ENCODE measurements at places on chromosomes 6 and 20. TPM values are rescaled to one million over a fixed set of nuclear protein-coding genes. Genes with fewer than 3 reads are reported as not detected.

PXDC1 gene
- 4.5 TPM for total RNA-seq

KHDRBS2 gene
- 1.5 TPM for total RNA-seq

DNA sequence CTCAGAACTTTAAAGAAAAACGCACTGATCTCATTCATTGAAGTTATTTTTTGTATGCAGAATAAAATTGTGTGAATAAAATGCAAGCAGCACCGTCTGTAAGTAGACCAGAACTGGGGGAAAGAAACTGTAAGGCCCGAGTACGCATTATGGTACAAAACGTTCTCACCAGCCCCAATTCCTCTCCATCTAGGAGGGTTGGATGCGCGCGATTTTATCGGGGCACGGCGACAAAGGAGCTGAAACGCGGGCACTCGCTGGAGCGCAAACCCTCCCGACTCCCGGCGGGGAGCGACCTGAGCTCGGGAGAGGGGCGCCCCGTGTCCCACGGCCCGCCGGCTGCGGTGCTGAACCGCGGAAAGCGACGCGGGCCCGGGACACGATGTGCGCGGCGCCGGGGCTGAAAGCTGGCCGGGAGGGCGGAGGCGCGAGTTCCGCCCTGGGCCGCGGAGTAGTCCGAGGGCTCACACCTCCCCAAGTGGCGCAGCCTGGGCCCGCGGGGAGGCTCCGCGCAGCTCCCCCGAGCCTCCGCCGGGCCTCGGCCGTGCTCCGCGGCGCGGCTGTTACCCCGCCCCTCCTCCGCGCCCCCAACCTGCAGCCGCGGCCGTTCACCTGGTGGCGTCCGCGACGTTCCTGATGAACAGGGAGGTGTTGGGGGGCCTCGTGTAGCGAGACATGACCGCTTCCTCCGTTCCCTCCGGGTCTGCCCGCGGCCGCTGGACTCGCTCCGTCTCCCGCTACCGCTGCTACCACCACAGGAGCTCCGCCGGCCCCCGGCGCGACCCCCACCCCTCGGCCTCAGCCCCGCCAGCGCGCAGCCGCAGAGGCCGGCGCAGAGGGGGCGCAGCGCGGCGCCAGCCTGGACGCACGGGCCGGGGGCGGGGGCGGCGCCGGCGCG, at the start of gene SRSF12:
Gene SRSF12 (minus strand): TSS at position 861 of the 898 bp plus-strand sequence. CDS start 184 bp downstream, at position 677.
- H3K27me3 ChIP-seq, result peaks cover 3% of the 10 kb centered on the region
- no peak for DNase-seq
- H3K36me3 ChIP-seq, result no peaks in the 10 kb centered on the region
- peaks cover 13% of the 10 kb centered on the region for H3K4me1 ChIP-seq

- H3K4me3 ChIP-seq, result no peak overlapping the region
- H3K4me1 ChIP-seq, result peaks cover 32% of the 10 kb centered on the region
- peak; percentile 84 for DNase-seq
- no peaks in the 10 kb centered on the region for H3K27me3 ChIP-seq
- H3K36me3 ChIP-seq, result no peaks in the 10 kb centered on the region
- peak overlapping the region; percentile 81 for H3K27ac ChIP-seq
Observed at GRCh38 chr6:118719351-118720124, 68.1 kb upstream of the CEP85L start.

GRCh38 chr6:116764961-116765841, at the start of gene FAM162B:
TSS of gene FAM162B (minus strand) at chr6:116765719. CDS start at chr6:116765576, 143 bp downstream.
- no peaks in the 10 kb centered on the region for H3K36me3 ChIP-seq
- no peaks in the 10 kb centered on the region for H3K4me1 ChIP-seq
- no peak within 1 kb of the TSS for H3K27ac ChIP-seq
- peak within 1 kb of the TSS; percentile 27 for H3K4me3 ChIP-seq

- H3K36me3 ChIP-seq, result no peaks in the 10 kb centered on the region
- H3K4me3 ChIP-seq, result no peak overlapping the region
- no peak for DNase-seq
- no peaks in the 10 kb centered on the region for H3K27me3 ChIP-seq
- no peaks in the 10 kb centered on the region for H3K4me1 ChIP-seq
Observed at GRCh38 chr6:154933181-154933827, 61.8 kb upstream of the TIAM2 start.

GRCh38 chr6:35343835-35344550, 1.6 kb downstream of the PPARD start:
- no peak for DNase-seq
- H3K4me1 ChIP-seq, result peaks cover 13% of the 10 kb centered on the region
- peaks cover 13% of the 10 kb centered on the region for H3K27me3 ChIP-seq
- H3K27ac ChIP-seq, result peak overlapping the region; percentile 5

HLA-DPB1 gene
- total RNA-seq, result 306 TPM

GRCh38 chr20:61926253-61926613, 139.4 kb downstream of the TAF4 start:
- H3K27ac ChIP-seq, result no peak overlapping the region
- H3K27me3 ChIP-seq, result no peaks in the 10 kb centered on the region
- H3K4me3 ChIP-seq, result no peak overlapping the region
- H3K4me1 ChIP-seq, result no peaks in the 10 kb centered on the region
- no peak for DNase-seq

DST gene
- total RNA-seq, result 56.2 TPM

SRMS gene
- 0.05 TPM for total RNA-seq

TCF21 gene
- total RNA-seq, result 0.05 TPM

DNA sequence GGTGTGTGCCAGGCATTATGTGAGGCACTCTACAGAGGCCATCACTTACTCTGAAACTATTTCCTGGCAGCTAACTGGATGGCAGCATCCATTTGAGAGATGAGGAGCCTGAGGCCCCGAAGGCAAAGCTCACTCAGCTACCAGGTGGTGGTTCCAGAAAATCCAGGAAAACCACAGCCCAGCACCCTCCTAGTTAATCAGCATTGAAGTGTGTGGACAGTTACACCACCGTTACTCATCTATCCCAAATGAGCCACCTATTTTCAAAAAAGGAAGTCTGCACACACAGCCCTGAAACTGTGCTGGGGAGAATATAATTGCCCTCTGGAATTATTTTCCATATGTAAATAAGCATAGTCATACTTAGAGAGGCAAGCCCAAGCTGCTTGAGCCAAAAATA, 67.4 kb downstream of the CNBD2 start:
- no peak overlapping the region for H3K27ac ChIP-seq
- H3K36me3 ChIP-seq, result no peaks in the 10 kb centered on the region
- no peaks in the 10 kb centered on the region for H3K27me3 ChIP-seq
- no peaks in the 10 kb centered on the region for H3K4me1 ChIP-seq
- no peak for DNase-seq
- no peak overlapping the region for H3K4me3 ChIP-seq

SLC16A10 gene
- 20.0 TPM for total RNA-seq

- H3K36me3 ChIP-seq, result no peaks in the 10 kb centered on the region
- DNase-seq, result no peak
- H3K27ac ChIP-seq, result no peak overlapping the region
- no peaks in the 10 kb centered on the region for H3K27me3 ChIP-seq
- H3K4me3 ChIP-seq, result no peak overlapping the region
- no peaks in the 10 kb centered on the region for H3K4me1 ChIP-seq
Observed at GRCh38 chr6:50889497-50889896, 70.8 kb downstream of the TFAP2B start.

DNA sequence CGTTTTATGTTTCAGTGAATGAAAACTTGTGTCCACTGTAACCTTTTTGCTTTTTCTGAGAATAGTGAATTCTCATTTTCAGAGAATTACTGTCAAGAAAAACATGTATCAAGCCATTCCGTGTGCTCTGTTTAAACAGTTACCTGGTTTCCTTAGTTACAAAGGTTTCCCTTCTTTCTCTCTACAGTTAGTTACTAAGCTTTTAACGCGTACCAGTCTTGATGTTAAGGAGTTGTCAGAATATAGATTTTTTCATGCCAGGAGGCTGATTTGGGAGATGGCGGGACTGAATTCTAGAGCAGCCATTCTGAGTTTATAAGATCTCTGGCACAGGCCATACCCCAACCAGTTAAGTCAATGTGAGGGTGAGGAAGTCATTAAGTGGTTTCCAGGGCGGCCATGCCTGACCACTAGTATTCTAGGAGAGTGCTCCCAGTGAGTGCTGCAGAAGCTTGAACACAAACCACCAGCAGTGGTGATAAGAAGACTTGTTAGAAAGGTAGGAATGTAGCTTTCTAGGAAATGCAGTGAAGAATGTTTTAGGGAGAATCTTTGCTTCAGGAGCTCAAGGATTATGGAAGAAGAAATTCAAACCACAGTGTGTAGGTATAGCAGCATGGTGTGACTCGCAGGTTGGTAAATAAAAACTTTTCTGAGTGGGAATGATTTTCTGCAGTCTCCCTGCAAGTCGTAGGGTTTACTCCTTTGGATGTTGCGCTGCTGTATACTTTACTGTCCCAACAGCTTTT, 112.9 kb downstream of the JARID2 start:
- H3K4me1 ChIP-seq, result peaks cover 15% of the 10 kb centered on the region
- H3K27ac ChIP-seq, result no peak overlapping the region
- no peaks in the 10 kb centered on the region for H3K36me3 ChIP-seq

CST7 gene
- total RNA-seq, result 15.5 TPM
